ENCODE measurements at places on chromosomes 13 and 19.
A peak's percentile ranks its signal among the peaks of the same experiment; 100 is the strongest.

GRCh38 chr13:71320452-71320851, 546.6 kb downstream of the DACH1 start:
- DNase-seq, result no peak

GRCh38 chr13:101714195-101714594, 261.7 kb downstream of the ITGBL1 start:
- DNase-seq, result no peak

- DNase-seq, result no peak
Measured at GRCh38 chr13:64662887-64663593, 2567.1 kb downstream of the PCDH9 start.

- DNase-seq, result peak; percentile 35
Measured at GRCh38 chr13:33401238-33401637, 115.7 kb upstream of the STARD13 start.

DNA sequence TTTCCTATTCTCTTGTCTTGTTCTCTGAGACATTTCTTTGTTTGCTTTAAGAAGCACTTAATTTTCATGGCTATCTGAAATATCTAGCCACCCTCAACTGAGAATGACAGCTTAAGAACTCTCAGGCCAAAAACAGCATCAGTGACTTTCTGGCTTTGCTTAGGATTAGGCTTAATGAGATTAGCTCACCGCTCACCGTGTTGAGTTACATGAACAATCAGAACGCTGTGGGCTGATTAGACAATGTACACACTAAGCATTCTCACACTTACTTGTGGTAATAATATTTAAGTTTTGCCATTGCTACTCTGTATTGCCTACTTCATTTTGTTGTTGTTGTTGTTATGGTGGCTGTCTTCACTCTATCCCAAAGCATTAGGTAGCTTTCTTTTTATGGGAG, 1283.6 kb downstream of the UQCRFS1 start:
- no peak for DNase-seq

DNA sequence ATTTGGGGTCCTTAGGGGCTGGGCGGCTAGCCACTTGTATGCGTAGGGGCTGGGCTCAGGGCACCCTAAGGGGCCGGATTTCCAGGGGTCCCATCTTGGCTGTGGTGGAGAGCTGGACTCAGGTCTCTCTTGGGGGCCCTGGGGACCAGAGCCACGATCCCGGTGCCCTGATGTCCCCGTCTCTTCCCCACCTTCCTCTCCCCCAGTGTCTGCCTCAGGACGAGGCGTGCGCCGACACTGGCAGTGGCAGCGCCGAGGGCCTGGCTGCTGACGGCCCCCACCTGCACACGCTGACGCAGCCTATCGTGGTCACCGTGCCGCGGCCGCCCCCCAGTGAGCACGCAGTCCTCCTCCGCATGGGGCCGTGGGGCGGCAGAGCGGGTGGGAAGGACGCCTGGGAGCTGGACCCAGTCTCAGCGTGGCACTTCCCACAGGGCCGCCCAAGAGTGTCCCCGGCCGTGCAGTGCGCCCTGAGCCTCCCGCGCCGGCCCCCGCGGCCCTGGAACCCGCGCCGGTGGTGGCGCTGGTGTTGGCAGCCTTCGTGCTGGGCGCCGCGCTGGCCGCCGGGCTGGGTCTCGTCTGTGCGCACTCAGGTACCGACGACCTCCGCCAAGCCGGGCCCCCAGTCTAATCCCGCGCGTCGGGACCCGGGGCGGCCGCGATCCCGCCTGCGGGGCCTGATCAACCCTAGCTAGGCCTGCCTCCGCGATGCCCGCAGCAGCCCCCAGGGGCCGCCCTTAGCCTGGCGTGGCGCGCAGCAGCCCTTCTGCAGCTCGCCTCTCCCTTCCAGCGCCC, 2.7 kb upstream of the SNAPC2 start:
- DNase-seq, result peak; percentile 61

DNA sequence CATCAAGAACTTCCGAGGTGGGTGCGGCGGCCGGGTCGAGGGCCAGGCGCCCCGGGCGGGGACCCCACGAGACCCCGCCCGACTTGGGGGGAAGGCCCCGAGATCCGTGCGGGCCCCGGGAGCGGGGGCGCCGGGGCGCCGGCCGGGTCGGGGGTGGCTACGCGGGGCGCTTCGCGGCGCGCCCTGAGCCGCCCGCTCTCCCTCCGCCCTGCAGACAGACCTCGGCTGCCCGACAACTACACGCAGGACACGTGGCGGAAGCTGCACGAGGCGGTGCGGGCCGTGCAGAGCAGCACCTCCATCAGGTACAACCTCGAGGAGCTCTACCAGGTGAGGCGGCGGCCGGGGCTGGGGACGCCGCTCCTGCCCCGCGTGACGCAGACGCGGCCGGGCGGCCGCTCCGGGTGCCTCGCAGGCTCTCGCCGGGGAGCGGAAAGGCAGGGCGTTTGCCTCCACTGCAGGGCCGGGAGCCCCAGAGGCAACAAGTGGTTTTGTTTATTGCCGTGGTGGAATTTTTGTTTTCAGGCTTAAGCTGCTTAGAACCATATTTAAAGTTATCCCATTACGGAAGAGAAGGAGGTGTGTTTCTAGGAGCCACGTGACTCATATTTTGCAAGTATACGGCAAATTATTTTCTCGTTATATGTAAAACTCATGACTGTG, 477 bp downstream of the CUL4A start:
- peak; percentile 69 for DNase-seq

DNA sequence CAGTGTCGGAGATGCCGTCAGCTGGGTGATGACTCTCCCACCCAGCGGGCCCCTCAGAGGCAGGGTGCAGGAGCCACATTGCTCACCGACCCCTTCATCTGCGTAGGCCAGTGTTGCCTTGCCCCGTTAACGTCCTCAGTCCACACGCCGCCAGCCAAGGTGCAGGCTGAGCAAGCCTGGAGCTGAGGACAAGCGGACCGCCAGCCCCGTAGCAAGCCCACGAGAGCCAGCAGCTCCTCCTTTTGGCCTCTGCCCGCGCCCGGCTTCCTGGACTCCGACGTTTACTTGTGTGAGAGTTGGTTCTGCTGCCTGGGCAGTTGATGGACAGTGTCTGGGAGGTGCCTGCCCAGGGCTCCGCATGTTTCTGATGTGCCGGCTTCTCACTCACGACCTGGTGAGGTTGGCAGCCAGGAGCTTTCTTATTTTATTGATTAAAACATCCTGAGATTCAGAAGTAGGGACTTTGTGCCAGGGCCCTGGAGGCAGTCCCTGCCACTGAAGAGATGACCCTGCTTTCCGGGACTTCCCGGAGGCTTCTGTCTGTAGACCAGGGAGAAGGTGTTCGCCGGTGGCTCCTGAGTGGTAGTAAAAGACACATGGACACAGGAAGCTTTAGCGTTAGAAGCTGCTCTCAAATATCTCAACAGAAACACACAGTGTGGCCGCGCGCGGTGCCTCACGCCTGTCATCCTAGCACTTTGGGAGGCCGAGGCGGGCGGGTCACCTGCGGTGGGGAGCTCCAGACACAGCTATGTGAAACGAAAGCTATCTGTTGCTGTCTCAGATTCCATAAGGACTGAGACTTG, 5.8 kb downstream of the DAZAP1 start:
- no peak for DNase-seq

DNA sequence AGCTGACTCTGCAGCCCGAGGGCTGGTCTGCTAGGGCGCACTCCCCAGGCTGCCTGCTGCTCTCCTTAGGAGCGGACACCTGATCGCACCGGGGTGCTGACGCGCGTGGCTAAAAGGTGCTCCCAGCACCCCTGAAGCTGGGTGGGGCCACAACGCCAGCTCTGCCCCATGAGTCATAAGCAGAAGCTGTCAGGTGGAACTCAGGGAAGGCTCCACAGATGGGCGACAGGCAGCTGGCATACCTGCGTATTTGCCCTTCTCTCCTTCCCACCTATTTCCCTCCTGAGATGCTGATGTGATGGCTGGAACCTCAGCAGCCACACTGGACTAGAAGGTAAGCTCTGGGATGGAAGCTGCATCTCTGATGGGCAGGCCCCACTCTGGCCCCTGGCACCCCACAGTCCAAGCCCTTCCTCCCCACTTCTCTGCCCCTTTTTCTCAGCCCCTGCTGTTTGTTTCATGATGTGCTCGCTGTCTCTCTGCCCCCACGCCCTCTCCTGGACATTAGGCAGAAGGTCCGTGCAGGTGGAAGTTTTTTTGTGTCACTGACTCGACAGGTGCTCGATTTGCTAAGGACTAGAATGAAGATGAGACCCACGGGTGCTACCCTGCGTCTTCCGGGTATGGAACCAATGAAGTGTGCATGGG, 30.3 kb upstream of the CACTIN start:
- DNase-seq, result no peak

- no peak for DNase-seq
Measured at GRCh38 chr19:4291184-4291732, 10.9 kb downstream of the TMIGD2 start.

DNA sequence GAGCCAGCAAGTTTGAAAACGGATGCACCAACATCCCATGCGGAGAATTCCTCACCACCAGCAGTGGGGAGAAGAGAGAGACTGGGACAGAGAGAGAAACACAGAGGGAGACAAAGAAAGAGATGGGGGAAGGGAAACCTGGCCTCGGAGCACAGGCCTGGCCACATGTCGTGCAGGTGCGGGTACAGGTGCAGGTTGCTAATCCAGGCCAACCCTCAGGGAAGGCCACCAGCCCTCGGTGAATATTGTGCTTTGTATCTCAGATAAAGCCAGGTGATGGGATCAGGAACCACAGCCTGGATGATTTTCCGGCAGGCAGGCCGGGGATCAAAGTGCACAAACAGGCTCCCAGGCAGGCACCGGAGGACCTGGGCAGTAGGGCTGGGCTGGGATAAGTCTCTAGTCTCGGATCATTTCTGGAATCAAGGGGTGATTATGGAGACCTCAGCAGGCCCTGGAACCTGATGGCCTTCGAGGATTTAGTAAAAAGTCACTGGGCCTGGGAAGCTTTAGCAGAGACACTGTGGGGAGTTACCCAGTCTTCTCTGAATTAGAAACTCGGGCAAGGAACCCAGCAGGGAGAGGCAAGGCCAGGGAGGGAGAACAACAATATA, 3.7 kb downstream of the GAS6 start:
- DNase-seq, result no peak

DNA sequence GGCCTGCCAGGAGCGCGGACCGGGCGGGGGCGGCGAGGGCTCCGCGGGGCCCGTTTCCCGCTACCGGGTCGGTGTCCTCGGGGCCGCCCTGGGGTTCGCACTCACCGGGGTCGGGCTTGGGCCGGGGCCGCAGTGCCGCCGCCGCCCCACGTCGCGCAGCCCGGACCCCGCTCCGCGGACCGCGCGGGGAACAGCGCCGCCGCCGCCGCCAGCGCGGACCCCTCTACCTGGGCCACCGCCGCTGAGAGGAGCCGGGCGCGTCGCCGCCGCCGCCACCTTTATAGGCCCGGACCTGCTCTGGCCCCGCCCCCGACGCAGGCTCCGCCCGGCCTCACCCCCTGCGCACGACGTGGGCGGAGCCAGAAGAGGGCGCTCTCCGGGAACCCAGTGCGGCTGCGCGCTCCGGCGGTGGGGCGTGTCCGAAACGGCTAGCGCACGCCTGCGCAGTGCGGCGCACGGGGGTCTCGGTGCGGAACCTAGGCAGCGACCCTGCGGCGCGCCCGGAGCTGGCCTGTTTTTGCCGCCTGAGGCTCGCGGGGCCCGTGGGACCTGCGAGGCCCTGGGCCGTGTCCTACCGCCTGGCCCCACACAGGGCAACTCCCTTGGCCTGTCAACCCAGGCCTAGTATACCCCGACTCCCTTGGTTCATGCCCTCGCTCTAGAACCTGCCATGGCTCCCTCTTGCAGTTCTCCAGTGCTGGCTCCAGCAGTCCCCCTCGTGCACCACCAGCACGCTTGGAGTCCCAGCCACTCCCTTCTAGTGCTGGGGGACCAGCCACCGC, at the start of gene MKNK2:
MKNK2 (minus strand) TSS at position 254 of the 782 bp plus-strand sequence. CDS start 393 bp downstream, outside the sequence.
- DNase-seq, result peak; percentile 86

DNA sequence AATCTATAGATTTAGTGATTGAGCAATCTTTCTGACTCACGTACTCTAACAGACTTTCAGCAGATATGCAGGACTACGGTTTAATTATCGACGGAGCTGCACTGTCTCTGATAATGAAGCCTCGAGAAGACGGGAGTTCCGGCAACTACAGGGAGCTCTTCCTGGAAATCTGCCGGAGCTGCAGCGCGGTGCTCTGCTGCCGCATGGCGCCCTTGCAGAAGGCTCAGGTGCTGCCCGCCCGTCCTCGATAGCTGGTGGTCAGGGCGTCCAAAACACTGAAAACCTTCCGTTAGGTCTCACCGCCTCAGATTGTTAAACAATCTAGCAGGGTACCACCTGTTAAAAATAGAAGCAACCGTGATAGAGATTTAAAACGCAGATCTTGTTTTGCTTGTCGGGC, 113.2 kb upstream of the MCF2L start:
- no peak for DNase-seq

DNA sequence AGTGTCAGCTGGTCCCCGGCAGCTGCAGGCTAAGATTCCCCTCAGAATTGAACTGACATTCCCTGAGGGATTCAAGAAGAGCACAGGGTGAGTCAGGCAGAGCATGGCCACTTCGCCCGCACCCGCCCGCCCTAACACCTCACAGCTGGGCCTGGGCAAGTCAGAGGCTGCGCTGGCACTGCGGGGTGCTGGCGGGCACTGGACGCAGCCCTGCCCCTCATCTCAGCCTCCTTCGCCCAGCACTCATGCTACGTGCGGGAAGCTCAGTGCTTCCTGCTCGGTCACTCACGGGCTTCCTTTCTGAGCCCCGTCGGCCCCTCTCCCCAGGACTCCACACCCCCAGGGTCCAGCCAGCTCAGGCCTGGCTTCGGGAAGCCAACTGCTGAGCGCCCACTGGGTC, 56.9 kb downstream of the MLLT1 start:
- peak; percentile 51 for DNase-seq

All from EH (cell line).